ENCODE measurements at places on chromosomes 6 and 20.

- DNase-seq, result no peak
Observed at GRCh38 chr20:39789411-39789810, 827.3 kb downstream of the DHX35 start.

- no peak for DNase-seq
Observed at GRCh38 chr20:18197382-18198070, 59.9 kb downstream of the KAT14 start.

- DNase-seq, result peak; percentile 79
Observed at GRCh38 chr6:31203345-31203979, 33.0 kb upstream of the POU5F1 start.

GRCh38 chr6:37050045-37050853 lies 44.8 kb downstream of the FGD2 start:
- DNase-seq, result peak; percentile 100

DNA sequence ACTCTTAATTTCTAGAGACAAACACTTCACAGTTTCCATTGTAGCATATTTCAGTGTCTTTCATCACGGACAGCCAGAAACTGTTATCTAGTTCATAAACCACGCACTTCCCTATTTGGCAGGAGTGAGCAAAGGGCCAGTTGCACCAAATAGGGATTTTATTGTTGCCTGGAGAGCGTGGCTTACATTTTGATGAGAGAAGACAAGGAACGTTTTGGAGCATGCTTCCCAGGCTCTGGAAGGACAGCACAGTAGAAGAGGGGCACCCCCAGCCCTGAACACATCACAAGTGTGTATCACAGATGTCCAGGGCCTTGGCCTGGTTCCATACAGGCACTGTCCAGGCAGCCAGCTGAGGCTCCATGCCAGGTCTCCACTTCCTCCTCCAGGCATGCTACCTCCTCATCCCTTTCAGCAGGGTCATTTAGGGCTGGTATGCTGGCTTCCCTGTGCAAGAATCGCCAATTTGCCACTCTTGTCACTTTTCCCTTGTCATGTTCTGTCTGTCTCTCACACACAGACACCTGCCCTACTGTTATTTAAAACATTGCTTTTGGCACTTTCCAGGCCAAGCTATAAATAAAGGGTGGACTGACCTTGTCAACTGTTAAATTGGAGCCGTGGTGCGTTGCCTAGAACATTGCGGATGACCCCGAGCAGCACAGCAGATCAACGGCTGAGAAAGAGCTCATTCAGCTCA lies 235.0 kb upstream of the GMDS start:
- DNase-seq, result peak; percentile 90

GRCh38 chr6:170279977-170280688 lies 10.7 kb downstream of the DLL1 start:
- DNase-seq, result no peak

GRCh38 chr20:44050925-44051660 lies 135.9 kb downstream of the JPH2 start:
- DNase-seq, result no peak

- no peak for DNase-seq
Observed at GRCh38 chr6:44439270-44440045, 52.0 kb downstream of the CDC5L start.

DNA sequence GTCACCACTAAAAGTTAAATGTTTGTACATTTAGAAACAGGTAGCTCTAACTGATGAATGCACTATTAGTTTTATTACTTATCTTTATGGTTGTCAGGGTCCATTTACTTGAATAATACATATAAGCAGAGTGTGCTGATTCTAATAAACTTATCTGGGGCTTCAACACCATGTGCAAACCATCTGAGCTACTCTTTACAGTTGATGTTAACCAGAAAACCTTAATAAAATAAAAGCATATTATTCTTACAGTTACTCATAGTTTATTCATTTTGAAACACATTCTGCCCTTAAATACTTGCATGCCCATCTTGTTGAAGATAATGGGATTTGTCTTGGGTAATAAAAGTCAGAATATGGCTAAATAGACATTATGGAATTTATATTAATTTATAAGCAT lies 1042.2 kb downstream of the EPHA7 start:
- DNase-seq, result no peak

- peak; percentile 77 for DNase-seq
Observed at GRCh38 chr20:24951536-24952083, 2.5 kb downstream of the CST7 start.

- DNase-seq, result no peak
Observed at GRCh38 chr6:128158496-128158895, 257.6 kb upstream of the THEMIS start.

- DNase-seq, result no peak
Observed at GRCh38 chr6:129515004-129515403, 195.0 kb downstream of the ARHGAP18 start.

- no peak for DNase-seq
Observed at GRCh38 chr6:137697267-137697938, 169.7 kb upstream of the TNFAIP3 start.

- no peak for DNase-seq
Observed at GRCh38 chr6:159445351-159445750, 247.7 kb downstream of the SOD2 start.

DNA sequence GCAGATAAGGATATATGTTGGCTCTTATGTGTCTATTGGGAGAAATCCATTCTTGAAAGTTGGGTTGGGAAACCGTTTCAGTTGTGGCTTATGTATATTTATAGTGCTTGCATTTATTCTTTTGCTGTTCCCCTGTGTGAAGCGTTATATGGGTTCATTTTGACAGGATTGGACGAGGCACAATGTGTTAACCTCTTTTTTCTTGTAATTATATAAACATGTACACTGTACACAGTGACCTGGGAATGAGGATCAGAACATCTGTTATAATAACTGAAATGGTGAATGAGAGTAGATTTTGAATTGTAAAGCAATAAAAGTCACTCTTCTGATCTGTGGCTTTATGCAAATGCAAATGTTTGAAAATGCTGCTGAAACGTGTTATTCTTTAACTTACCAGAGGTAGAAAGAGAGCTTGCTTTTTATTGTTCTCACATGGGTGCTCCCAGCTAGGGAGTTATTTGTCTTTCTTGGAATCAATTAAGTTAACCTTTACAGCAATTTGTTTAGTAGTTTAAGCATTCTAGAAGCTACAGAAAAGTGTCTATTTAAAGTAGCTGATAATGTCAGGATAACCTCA lies 213.7 kb downstream of the GRIK2 start:
- no peak for DNase-seq

DNA sequence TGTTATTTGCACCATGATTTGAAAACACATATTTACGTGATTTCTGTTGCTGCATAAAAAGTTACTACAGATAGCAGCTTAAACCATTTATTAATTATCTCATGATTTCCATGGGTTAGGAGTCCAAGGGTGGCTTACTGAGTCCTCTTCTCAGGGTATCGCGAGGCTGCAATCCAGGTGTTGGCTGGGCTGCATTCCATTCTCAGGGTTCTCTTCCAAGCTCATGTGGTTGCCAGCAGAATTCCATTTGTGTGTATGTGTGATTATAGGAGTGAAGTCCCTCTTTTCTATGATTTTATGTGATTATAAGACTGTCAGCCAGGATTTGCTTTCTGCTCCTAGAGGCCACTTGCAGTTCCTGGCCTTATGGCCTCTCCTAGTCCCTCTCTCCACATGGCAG lies 135.1 kb downstream of the FAM83B start:
- DNase-seq, result no peak

DNA sequence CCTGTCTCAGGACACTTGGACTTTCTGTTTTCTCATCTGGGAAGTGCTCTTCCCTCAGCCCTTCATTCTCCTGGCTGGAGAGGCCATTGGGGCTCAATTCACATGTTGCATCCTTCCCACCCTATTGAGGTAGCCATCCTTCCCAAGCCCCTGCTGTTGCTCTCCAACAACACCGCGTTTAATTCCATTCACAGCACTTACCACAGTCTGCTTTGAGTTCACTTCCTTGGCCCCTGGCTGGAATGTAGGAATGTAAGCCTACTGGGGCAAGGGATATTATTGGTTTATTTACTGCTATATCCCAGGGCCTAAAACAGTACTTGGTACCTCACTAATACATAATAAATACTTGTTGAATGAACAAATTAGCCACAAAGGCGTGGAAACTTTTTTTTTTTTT lies 6.7 kb upstream of the GFOD1 start:
- DNase-seq, result no peak

DNA sequence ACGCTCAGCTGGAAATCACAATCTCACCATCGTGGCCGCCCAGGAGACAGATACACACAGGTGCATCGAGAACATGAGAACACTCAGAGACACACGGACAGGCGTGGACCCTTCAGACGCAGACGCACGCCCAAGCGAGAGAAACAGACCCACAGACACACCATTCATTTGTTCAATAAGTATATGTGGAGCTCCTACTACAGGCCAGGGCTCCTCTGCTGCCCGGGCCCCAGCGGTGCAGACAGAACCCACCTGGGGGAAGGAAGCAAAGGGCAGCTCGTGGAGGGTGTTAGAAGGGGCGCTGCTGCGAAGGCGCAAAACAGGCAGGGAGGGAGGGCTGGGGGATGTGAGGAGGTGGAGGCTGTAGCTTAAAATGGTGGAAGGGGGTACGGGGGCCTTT lies 39.2 kb downstream of the SRC start:
- DNase-seq, result no peak

GRCh38 chr6:14757418-14757817 lies 488.5 kb upstream of the JARID2 start:
- DNase-seq, result no peak

DNA sequence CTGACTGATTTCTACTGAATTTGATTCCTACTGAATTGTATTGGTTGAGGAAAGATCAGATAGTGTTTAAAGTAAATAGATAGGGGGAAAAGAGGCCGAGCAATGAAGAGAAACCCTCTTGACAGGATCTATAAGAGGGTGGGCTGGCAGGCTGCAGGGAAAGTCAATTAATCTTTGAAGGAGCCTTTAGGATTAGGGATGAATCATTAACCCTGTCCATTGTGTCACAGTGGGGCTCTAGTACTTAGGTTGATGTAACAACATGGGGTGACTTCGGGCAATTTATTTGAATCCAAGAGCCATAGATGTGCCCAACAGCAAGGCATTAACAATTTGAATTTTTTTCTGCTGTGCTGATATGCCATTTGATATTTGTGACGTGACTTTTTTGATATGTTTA lies 7.5 kb downstream of the RFX6 start:
- no peak for DNase-seq

GRCh38 chr6:108581237-108581931 lies 20.7 kb downstream of the FOXO3 start:
- peak; percentile 89 for DNase-seq

DNA sequence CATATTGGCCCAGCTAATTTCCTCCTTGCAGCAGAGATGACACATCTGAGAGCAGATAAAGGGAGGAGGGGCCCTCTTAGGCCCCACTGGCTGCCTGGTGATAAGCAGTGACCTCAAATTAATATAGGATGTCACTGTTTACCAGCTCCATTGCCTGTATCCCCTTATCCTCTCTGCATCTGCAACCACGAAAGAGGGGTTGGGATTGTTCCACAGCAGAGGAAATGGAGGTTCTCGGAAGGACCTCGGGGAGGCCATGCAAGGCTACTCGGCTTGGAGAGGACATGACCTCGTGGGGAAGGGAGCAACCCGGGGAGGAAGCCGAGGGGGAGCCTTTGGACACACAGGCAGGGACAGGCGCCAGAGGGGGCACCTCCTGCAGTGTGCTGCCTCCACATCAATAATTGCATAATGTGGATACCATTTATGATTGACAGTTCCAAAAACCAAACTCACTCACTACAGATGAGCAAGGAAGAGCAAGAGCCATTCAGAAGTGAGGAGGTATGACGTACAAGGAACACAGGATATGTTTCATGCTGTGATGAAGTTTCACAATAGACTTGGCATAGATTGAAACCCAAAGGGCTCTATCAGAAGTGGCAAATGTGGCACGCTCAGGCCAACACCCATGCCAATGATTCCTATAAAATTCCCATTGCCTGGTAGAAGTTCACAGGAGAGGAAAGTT lies 177.2 kb upstream of the RNF24 start:
- DNase-seq, result no peak

- DNase-seq, result no peak
Observed at GRCh38 chr6:2733736-2734480, 16.8 kb downstream of the MYLK4 start.

DNA sequence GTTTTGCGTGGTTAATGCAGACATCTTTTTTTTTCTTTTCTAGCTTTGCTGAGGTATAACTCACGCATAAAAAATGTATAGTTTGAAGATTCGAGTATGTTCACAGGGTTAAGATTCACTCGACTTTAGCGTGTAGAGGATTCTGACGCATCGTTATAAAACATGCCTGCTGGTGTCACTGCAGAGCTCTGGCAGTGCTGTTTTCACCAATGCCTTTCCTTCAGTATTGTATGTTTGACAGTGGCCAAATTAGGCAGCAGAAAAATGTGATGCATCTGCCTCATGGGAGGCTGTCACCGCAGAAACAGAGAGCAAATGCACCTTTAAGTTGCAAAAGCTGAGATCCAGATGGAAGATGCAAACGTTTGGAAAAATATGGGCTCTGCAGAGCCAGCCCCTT lies 18.0 kb upstream of the SIRPB2 start:
- DNase-seq, result peak; percentile 66

- peak; percentile 51 for DNase-seq
Observed at GRCh38 chr6:36682328-36683144, 4.0 kb downstream of the CDKN1A start.

GRCh38 chr6:1558388-1558787 lies 51.3 kb upstream of the FOXC1 start:
- no peak for DNase-seq

- no peak for DNase-seq
Observed at GRCh38 chr6:105389543-105389942, 13.3 kb downstream of the PREP start.

GRCh38 chr6:132537145-132537544 lies 932 bp upstream of the TAAR9 start:
- DNase-seq, result no peak

DNA sequence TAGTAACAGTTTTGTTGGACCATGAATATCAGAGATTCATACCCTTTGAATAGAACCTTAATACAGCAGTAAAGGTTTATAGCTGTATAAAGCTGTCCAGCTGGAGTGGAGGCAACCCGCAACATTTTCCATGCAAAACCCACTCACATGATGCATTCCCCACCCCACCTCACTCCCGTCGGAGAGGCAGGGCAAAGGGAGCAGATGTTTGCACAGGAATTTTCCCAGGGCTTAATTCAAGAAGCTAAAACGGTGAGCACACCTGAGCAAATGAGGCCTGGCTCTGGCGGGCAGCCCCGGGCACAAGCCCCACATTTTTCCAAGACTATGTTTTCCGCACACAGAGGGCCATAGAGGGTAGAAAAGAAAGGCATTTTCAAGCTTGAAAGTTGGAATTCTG lies 191.7 kb downstream of the FOXC1 start:
- no peak for DNase-seq

DNA sequence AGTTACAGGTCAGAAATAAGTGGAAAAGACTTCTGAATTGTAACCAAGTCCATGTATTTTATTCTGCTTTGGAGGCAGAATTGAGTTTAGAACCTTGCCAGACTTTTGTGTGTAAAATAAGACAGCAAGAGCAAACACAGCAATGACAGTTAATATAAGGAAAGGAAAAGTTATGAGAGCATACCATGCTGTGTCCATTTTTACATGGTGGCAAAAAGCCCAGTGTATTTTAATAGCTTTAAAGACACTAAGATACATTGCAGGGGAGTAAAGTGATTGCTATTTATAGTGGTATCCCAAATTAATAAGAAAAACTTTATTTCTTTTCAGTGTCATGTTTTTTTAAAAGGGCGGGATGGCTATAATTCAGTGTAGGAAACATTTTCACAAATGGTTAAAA lies 45.2 kb downstream of the CDC5L start:
- DNase-seq, result no peak

GRCh38 chr20:14783766-14784165 lies 446.4 kb upstream of the FLRT3 start:
- no peak for DNase-seq

- DNase-seq, result no peak
Observed at GRCh38 chr6:21946298-21946783, 350.5 kb downstream of the PRL start.

GRCh38 chr6:135228486-135228885 lies 47.4 kb downstream of the MYB start:
- DNase-seq, result no peak

Measured in AML-193 (cell line).